ENCODE measurements at places on chromosomes 5 and 9.
A peak's percentile ranks its signal among the peaks of the same experiment; 100 is the strongest.

DNA sequence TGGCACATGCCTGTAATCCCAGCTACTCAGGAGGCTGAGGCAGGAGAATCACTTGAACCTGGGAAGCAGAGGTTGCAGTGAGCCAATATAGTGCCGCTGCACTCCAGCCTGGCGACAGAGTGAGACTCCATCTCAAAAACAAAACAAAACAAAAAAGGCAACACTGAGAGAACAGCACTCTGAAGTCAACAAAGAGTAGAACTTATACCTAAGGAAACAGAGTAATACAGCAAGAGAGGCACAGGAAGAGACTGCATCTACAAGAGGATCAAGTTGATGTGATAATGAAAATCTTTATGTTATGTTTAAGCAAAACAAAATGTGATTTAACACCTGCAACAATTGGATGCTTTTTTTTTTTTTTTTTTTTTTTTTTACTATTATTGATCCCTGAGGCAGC is 33.1 kb downstream of the FYB1 start:
- DNase-seq: no peak

- no peak for DNase-seq
These were observed 6.7 kb downstream of the BRD3 start for GRCh38 chr9:134061019-134061687.

DNA sequence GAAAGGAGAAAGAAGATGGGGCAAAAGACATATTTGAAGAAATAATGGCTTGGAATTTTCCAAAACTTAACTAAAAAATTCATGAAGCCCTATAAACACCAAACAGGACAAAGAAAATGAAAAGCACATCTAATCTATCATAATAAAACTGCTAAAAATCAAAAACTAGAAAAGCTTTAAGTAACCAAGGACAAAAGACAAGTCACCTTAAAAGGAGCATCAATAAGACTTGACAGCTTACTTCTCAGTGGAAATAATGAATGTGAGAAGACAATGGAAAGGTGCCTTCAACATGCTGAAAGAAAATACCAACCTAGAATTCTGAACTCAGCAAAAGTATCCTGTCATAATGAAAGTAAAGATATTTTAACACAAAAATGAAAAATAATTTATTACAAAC is 27.0 kb downstream of the GTF3C4 start:
- no peak for DNase-seq

DNA sequence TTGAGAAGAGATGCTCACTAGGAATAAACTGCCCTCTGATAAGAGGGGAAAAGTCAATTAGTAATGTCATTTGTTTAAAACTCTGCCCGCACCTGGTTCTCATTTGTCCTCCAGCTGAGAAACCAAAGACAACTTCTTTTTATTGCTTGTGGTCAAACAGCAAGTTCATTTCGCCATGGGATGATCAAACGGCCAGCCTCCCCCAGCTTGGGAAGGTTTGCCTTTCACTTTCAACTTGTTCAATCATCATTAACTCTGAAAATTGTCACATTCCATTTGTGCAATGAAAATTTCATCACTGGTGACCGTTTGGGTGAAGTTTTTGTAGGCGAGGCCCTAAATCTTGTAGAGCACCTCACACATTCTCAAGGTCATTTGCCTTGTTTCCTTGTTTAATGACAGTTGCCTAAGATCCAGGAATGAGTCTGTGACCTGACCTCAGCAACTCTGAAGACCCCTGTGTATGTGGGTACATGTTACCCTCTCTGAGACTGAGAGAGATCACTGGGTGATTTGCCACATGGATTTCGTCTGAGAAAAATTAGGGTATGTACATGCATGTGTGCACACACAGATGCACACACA is 117.7 kb downstream of the MARCHF3 start:
- DNase-seq: no peak

GRCh38 chr5:177189965-177190364 is 56.4 kb downstream of the NSD1 start:
- peak; percentile 88 for DNase-seq

DNA sequence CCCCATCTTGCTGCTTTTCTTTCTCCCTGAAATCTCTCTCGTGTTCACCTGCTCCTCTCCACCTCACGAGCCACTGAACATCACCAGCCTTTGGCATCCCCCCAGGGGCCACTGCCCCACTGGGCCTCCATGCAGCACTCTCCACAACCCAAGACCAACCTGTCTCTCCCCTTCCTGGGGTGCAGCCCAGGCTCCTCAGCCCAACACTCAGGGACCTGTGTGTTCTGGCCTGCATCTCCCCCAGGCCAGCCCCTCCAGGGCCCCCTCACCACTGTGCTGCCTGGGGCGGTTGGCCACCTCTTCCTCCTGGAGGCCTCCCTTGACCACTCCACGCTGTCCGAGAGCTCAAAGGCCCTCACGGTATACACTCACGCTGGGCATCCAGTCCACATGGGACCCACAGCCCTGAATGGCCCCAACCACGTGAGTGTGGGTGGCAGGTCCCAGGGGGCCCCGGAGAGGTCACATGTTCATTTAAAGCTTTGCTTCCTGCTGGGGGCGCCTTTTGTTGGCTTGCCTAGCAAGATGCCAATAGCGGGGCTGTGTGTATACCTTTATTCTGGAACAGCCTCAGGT is 453 bp upstream of the DOK3 start:
- no peak for DNase-seq

DNA sequence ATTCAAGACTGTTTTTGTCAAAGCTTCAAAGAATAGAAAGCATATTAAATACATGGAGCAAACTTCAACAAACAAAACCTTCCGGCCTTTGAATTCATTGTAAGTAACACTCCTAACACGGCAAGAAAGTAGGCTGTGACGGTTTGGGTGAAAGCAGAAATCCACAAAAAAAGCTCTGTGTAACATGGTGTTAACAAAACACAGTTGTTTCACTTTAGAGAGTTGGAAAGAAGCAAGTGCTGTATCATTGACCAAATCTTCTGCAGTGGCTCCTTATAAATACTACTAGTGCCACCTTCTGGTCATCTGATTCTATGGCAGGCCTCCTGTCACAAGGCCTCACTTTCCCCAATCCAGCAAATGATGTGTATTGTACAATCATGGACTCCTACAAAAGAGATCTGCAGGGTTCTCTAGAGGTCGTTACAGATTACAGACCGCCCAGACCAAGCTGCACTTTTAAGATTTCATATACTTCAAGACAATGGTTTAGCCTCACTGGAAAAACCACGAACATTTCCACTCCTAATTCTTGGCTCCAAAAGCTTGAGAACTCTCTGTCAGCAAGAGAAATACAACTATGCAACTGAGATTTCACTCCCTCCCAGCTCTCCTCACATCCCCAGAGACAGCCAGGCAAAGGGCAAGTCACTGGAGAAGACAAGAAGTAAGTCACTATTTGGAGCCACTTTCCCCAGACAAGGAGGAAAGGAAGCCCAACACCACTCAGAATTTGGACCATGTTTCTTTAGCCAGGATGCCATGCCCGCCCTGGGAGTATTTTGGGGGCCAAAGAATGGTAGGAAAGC is 196.2 kb downstream of the DTWD2 start:
- DNase-seq: peak; percentile 74

- no peak for DNase-seq
These were observed 8.2 kb downstream of the ABL1 start for GRCh38 chr9:130843049-130843908.

DNA sequence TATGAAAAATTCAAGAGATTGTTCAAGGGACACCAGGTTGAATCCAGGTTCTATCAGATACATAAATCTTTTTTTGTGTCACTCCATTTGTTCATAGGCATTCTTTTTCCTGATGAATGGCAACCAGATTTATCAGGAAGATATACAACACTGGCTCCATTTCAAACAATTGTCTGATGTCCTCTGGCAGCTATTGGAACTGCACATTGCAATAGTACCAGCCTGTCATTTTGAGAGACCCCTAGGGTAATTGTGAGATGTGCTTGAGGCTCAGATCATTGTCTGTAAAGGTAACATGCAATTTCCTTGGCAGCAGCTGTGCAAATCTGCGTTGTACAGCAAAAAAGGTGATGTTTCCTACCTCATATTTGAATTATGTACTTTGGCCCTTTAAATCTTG is 25.9 kb downstream of the KCTD16 start:
- DNase-seq: no peak

GRCh38 chr5:115147052-115147451 is 22.7 kb downstream of the TRIM36 start:
- DNase-seq: no peak

- peak; percentile 47 for DNase-seq
These were observed at the start of gene REEP2 for GRCh38 chr5:138438724-138439476. Gene REEP2, plus strand, starts transcription at chr5:138439057. Its CDS starts 152 bp downstream, at chr5:138439209.

DNA sequence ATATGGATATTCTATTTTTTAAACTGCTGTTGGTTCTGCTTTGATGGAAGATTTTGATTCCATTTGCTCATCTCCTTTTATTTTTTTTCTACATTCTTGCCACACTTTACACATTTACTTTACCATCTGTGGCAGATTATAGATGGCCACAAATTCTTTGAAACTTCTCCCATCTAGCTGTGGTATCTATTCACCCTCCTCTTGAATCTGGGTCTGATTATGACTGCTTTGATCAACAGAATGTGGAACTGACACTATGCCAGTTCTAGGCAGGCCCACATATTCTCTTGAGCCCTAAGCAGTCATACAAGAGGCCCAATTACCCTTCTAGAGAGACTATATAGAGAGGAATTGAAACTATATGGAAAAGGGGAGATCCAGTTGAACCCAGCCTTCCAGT is 439.0 kb upstream of the PTGER4 start:
- no peak for DNase-seq

DNA sequence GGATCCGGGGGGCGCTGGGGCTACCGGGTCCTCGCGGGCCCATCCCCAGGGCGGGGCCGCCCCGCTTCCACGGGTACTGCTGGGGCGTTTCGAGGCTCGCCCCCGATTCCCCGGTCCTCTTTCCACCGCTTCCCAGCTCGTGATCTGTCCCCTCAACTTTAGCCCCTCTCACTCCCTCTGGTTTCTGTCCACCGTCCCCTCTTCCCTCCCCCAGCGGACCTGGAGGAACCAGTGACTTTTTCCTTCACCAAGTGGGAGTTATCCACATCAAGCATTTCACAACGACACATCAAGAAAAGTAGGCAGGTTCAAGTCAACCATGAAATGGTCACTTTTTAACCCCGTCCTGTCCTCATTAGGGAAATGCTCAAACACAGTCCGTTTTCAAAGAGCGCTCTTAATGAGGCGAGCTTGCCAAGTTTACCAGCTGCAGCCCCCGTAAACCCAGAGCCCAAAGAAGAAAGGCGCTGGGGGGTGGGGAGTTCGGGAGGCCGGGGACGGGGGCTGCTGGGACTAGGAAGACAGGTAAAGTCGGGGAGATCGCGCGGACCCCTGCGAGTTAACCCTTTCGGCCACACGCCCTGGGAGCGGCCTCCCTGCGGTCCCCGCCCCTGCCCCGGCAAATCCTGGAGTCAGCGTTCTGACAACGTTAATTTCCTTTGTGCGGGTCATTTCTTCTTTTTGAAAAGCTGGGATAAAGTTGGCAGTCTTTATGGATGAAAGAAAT is 2.1 kb upstream of the NFIB start:
- DNase-seq: no peak

DNA sequence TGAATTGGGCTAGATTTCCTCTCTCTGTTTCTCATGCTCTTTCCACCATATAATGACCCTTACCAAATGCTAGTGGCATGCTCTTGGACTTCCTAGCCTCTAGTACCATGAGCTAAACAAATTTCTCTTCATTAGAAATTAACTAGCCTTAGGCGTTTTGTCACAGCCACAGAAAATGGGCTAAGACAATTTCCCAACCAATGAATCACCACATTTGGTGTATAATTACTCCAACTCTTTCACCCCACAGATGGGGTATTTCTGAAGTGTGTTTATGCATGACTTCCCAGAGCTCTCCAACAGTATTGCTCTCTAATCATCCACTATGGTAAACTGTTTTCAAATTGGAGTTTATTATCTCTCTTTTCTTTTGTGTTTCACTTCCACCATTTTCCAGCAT is 1041.1 kb upstream of the COX7C start:
- DNase-seq: no peak

DNA sequence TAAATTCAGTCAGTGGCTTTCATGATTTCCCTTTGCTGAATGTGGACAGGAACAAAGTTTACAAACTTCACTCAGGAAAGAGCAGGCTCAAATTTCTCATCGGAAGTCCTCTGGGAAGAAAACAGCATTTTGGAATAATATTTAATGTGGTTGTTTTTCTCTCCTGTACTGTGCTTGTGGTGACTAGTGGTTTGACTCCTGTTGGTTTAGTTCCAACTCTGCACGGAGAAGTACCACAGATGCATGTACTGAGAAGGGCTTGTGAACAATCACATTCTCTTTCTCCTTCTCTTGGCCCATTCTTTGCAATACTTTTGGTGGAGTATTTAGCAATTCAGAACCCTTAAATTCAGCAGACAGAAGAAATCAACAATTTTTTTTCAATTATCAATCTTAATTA is 13.3 kb downstream of the MPDZ start:
- DNase-seq: no peak

- no peak for DNase-seq
These were observed 95.3 kb downstream of the MEGF10 start for GRCh38 chr5:127385936-127386335.

- DNase-seq: no peak
These were observed 452.7 kb downstream of the BNC2 start for GRCh38 chr9:16417749-16418148.

DNA sequence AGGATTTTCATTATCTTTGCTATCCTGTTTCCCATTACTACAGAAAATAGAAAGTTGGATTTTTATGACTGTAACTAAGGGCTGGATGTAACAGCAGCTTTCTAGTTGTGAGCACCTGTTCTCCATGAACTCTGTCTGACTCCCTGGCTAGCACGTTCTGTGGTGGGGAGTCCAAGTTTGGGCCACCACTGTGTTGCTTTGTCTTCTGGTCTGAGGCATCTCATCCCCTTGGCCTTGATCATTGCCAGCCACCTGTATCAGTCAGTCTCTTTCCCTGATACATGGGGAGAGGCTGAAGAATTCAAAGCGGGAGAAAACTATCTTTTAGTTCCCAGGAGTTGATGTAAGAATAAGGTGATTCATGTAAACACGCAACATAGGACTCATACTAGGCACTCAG is 33.4 kb downstream of the WDR70 start:
- DNase-seq: no peak

DNA sequence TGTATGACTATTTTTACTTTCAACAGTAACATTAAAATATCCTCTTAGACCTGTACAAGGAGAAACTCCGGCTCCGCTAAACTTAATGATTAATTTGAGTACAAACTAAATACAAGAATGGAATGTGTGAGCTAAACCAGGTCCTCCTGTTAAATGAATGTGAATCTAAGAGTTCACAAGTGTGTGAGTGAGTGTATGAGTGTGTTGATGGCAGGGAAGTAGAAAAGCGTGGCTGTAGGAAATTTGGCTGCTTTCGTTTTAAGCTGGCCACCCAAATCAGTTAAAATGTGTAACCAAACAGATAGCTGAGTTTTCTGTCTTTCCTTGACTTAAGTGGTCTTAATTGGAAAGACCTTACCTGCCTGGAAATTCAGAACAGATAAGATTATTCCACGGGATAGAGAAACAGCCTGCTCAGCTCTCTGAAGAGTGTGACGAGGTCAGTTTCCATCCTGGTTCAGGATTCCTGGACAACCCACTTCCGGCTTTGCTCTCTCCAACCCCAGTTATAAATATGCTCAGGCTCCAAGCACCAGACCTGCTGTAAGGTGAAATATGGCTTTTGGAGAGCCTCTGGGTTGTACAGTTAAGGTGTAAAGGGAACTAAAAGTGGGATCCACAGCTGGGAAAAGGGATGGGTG is 908.6 kb upstream of the EDIL3 start:
- no peak for DNase-seq

Data from trophoblast cell (in vitro differentiated cells and primary cell).